Eye (tissue), 1 donor: ENCODE measurements at places on chromosomes 6 and 20.
A peak's percentile ranks its signal among the peaks of the same experiment; 100 is the strongest.

- DNase-seq = no peak
Observed at GRCh38 chr20:55667955-55668354, 337.4 kb downstream of the CBLN4 start.

- DNase-seq = no peak
Observed at GRCh38 chr6:24397631-24398030, 5.1 kb upstream of the MRS2 start.

- no peak for DNase-seq
Observed at GRCh38 chr6:106752641-106753040, 123.3 kb downstream of the QRSL1 start.

- DNase-seq = peak; percentile 68
Observed at GRCh38 chr20:64212755-64213154, 42.8 kb upstream of the PCMTD2 start.

DNA sequence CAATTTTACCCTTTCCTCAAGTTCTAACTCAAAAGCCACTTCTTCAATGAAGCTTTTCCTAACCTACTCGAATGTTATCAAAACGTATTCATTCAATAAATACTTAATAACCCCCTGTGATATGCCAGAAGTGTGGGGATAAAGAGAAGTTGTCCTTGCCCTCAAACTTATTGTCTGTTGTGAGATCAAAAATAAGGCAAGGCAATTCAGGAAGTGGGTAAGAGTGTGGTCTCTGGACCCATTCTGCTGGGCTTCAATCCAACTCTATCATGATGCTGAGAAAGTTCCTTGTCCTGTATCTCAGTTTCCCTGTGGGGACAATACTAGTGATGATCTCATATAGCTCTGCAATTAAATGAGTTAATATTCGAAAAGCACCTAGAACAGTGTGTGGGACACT, 92.8 kb downstream of the PRDM1 start:
- DNase-seq = no peak

DNA sequence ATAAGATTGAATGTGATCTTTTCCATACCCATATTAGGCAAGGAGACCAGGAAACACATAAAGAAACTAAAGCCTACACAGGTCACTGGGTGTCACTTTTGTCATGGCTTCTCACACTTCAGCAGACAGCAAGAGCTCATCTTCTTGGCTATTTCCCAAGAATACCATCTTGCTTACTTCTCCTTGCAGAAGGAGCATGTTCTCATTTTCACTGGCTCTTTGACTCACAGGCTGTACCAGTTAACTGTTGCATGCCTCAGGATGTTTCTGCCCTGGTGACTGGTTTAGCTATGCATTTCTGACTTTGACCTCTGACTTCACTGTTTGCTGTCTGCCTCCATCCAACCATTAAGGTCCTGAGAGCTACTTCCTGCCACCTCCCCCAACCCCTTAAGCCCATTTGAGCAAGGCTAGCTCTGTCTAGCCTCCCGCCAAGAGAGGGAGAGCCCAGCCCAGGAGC, 40.3 kb upstream of the OGFRL1 start:
- DNase-seq = peak; percentile 57

GRCh38 chr20:59087829-59088433, 45.3 kb upstream of the PRELID3B start:
- peak; percentile 82 for DNase-seq

GRCh38 chr6:48426636-48427035, 315.6 kb upstream of the PTCHD4 start:
- no peak for DNase-seq

DNA sequence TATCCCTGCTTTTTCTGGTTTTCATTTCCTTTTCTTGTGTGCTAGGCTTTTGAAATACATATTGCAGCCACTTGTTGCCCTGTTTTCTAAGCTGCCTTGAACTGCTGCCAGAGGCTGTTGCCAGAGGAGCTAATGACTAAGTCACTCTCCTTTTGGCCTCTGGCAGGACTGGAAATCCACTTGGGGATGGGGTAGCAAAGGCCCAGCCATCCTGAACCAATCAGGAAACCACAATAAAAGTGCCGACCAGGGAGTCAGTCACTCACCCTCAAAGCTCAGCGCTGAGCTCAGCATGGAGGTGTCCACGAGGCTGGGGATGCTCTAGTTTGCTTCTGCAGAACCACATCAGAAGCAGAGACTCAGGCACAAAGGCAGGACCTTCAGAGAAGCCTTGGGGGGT, 813.0 kb downstream of the DHX35 start:
- DNase-seq = peak; percentile 5

GRCh38 chr6:63872233-63872632, 236.6 kb downstream of the PHF3 start:
- DNase-seq = no peak

DNA sequence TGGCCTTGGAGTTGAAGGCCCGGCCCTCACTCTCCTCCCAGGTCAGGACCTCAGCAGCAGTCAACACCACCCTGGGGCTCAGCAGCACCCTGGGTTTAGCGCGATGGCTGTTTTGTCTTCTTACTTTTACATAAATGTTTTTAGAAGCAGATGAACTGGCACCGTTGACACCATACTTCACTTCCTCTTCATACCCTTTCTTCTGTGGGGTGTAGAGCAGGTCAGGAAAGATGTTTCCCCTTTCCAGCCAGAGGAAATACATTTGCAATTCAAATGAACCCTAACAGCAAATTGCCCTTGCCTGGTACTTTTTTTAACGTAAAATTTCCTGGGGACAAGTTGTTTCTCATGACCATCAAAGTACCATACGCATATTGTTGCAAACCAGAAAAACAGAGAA, 54.7 kb upstream of the SNX9 start:
- no peak for DNase-seq

GRCh38 chr6:54624779-54625178, 221.8 kb upstream of the FAM83B start:
- DNase-seq = no peak

- DNase-seq = peak; percentile 23
Observed at GRCh38 chr20:47438464-47439381, 63.0 kb upstream of the NCOA3 start.

- no peak for DNase-seq
Observed at GRCh38 chr6:2611092-2611491, 139.6 kb downstream of the MYLK4 start.

DNA sequence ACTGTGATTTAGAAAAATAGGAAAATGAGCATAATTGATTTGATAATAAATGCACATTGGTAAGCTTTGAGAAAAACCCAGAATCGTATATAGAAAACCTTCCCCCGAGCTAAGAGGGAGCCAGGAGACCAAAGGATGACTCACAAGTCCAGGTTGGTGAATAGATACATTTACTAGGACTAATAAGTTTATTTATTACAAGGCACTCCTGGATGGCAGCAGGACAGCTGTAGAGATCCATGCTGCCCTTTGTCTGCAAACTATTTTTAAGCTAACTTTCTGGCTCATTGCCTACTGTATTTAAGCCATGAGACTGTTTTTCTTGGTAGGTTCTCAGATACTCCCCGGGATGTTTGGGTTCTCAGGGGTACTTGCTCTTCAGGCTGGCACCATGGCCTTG, 13.4 kb downstream of the CASP8AP2 start:
- DNase-seq = no peak

DNA sequence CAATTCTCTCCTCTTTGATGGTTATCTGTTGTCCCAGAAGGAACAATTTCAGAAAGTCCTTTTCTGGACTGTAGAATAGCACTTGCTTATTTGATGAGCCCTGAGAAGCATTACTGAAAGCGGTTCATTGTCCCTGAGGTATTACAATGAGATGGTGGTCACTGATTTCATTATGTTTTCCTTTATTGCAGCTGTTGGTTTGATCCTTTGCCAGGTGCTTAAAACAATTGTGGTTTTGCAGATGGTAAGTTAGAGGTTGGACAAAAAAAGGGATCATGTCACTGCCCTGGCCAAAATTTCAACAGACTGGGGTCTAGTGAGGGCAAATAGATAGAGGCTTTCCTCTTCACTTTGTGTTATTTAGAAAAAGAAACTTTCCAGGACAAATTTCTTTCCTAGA, 61.9 kb downstream of the ESR1 start:
- DNase-seq = no peak

GRCh38 chr6:139603581-139603980, 229.1 kb upstream of the CITED2 start:
- DNase-seq = no peak

DNA sequence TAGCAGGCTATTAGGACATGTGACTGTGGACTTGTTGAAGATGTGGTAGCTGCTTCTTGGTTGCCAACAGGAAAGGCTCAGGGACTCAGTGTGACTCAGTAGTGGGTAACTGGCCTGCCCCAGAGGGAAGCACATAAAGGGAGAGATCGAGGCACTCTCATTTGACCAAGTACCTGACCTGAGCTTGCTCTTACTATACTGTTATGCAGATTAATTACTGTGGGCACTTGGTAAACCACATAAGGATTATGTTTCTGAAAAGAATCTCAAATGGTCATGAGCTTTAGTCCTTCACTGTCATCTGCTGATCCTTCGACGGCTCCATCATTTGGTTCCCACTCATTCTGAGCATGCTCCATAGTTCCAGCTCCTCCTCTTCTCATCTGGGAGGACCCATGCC, 48.2 kb upstream of the RPL7L1 start:
- no peak for DNase-seq

DNA sequence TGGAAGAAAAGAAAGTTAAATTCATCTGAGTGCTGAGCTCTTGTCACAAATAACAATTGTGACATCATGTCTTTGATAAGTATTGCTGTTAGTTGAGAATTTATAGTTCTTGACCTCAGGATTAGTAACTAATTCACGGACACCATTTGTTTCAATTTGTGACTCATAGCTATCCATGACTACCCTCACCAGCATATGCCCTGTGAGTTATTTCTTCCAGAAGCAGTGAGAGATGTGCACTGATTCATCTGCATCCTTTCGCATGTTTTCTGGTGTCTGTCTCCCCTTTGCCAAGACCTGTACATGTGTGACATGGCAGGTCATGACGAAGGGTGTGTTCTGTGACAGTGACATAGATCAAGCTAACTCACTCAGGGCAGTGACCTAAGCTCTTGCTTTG, 86.9 kb downstream of the SOBP start:
- DNase-seq = no peak

- DNase-seq = no peak
Observed at GRCh38 chr20:62813588-62813987, 3.3 kb upstream of the COL9A3 start.

- no peak for DNase-seq
Observed at GRCh38 chr20:2066461-2067122, 35.0 kb upstream of the STK35 start.
